ENCODE measurements at places on chromosomes 12 and 14.

GRCh38 chr12:70659077-70659606 is 21.9 kb upstream of the PTPRB start:
- DNase-seq, result no peak

DNA sequence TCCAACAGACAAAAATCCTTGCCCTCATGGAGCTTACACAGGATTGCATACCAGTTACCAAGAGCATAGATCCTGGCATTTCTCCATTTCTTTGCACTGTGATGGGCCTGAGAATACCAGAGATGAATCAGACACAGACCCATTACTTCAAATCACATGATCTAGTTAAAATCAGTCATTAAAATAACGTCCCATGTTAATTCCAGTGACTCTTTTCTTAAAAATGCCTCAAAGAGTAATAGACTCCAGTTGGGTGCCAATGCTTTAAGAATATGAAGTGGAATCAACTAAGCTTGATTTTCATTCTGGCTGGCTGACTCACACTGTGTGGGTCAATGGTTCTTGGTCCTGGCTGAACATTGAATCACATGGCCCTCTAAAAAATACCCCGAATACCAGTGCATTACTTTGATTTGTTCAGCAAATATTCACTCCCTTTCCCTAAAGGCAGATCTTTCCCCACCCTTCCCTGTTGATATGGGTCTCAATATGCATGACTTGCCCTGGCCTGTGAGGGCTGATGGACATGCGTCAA is 11.0 kb downstream of the ASB2 start:
- no peak for DNase-seq

- no peak for DNase-seq
Observed at GRCh38 chr12:116325336-116325664, 47.8 kb upstream of the MED13L start.

DNA sequence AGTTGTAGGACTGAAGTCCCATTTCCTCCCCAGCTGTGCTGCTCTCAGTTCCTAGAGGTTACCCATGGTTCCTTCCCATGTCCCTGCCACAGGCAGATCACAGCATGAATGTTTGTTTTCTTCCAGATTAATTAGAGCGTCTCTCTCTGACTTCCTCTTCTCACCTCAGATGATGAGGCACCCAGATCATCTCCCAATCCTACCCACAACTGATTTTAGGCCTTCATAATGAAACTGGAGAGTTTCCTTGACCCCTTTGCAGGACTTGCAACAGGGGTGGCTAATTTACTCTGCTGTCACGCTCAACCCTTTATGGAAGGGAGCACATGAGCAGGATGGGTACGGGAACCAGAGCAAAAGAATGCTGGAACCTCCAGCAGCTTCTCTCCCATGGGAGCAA is 32.1 kb upstream of the TXNRD1 start:
- no peak for DNase-seq

- DNase-seq, result no peak
Observed at GRCh38 chr14:94112513-94113063, 2.1 kb downstream of the IFI27 start.

GRCh38 chr12:49366652-49367380 is 446 bp upstream of the SPATS2 start:
- DNase-seq, result peak; percentile 64

DNA sequence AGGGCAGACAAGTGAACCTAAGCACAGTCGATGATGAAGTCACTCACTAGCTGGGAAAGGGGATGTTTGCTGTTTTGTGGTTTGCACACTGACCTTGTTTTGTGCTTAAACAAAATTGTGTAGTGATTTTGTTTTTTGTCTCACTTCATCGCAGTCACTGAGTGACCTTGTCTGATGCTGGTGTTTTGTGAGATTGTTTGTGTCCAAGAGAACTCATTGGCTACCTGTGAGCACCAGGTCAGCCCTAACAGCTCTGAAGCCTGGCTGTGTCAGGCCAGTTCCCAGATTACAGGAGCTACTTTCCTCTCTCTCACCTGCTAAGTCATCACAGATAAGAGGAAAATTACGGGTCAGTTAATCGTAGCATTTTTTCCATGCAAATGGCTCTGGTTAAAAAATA is 3.9 kb upstream of the ESYT1 start:
- no peak for DNase-seq

DNA sequence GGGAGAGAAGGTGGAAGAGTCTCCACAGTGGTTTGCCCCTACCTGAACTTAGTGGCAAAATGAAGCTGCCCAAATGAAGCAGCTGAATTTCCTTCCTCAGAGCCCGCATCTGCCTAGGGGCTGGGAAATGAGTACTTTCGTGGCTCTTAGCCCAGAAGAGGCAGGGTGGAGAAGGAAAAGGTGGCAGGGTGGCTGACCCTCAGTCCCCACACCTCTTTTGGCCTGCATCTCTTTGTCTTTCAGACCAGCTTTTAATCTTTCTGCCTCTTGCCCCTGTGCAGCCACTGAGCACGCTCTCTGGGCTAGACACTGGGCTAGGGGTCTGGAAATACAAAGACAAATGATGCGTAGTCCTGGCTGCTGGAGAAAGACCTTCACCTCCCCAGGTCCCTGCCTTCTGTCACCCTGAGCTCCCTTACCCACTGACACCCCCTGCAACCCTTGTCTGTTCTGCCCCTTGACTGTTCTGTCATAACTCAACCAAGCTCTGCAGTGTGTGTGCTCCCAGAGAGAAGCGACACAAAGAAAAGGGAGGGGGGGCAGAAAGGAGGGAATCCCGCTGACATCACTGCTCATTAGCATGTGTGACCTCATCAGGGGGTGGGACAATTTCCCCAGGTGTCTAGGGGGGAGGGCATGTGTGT is 371 bp upstream of the REM2 start:
- DNase-seq, result peak; percentile 15

DNA sequence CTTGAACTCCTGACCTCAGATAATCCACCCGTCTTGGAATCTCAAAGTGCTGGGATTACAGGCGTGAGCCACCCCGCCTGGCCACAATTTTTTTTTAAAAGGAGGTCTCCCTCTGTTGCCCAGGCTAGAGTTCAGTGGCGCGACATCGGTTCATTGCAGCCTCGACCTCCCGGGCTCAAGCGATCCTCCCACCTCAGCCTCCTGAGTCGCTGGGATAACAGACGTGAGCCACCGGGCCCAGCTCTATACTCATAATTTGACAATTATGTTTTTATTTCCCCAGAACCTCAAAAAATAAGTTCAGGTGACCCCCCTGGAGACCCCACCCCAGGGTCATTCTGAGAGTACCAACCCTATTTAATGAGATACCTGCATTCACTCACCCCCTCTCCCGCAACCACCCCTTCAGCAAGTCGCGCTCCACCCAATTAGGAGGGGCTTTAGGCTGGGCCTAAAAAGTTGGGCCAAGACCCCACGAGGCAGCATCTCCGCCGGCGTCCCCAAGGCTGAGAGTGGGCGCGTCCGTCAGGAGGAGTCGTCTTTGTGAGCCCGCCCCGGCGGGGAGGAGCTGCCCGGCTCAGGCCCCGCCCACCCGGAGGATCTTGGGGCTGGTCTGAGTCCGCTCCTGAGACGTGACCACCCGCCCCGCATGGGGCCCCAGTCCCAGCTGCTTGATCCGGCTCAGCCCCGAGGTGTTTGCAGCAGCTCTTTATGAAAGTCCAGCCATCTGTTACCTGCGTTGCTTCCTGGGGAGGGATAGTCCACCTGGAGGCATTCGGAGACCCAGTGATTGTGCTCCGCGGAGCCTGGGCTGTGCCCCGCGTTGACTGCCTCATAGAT is at the start of gene ANKRD33:
TSS of gene ANKRD33 (plus strand) at position 628 of the 840 bp plus-strand sequence. CDS start at position 712, 84 bp downstream.
- no peak for DNase-seq

DNA sequence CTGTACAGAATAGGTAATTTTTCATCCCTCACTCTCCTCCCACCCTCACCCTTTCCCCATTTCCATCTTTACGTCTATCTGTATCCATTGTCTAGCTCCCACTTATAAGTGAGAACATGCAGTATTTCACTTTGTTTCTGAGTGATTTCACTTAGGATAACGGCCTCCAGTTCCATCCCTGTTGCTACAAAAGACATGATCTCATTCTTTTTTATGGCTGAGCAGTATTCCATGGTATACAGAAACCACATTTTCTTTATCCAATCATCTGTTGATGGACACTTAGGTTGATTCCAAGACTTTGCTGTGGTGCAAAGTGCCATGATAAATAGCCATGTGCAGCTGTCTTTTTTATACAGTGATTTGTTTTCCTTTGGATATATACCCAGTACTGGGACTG is 16.4 kb downstream of the EEA1 start:
- DNase-seq, result no peak

DNA sequence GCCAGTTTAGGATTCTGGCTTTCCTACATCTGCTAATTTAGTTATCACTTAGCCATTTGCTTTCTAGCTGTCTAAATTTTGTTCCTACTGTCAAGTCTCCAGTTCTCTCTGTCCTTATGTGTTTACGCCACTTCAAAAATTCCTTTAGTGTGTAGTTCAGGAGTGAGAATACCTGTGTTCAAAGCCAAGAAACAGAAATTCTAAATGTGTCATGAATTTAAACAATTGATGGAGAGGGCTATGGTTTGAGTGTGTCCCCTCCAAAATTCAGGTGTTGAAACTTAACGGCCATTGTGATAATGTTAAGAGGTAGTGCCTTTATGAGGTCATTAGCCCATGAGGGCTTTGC is 11.4 kb upstream of the CATSPERB start:
- DNase-seq, result no peak

DNA sequence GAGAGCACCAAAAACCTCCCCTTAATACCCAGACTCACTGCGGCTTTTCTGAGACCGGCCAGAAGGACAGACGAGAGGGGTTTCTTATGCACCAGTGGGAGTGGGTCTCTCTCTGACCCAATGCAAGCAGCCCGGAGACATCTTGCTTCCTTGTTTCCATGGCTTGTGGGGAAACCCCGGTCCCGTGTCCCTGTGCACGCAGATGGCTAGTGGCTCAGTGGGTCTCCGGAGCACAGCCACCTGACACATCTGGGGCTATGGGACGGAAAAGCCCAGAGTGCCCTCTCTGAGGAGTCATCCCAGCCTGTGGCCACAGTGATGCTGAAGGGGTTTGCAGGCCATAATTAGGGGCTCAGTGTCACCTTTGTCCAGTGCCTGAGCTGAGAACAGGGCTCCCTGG is 197.6 kb downstream of the PHETA1 start:
- DNase-seq, result no peak

GRCh38 chr12:3473844-3474243 is 17.2 kb upstream of the PRMT8 start:
- no peak for DNase-seq

DNA sequence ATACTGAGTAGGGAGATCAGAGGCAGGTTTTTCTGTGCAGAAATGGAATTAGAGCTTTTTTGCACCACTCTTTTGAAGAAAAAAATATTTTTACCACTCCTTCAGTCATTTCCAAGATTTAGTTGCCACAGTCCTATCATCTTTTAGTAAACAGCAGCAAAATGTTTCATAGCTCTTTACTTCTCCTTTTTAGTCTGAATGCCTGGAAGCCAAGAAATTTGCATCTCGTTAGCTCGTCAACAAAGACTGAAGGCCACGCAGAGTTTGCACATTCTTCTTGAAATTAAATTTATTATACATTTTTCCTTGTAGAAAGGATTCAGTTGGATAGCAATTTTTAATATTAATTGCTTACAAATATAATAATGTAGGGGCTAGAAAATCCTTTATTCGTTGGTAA is 544.5 kb upstream of the ATP2B1 start:
- no peak for DNase-seq

- DNase-seq, result no peak
Observed at GRCh38 chr14:101505236-101505970, 55.9 kb upstream of the DIO3 start.

DNA sequence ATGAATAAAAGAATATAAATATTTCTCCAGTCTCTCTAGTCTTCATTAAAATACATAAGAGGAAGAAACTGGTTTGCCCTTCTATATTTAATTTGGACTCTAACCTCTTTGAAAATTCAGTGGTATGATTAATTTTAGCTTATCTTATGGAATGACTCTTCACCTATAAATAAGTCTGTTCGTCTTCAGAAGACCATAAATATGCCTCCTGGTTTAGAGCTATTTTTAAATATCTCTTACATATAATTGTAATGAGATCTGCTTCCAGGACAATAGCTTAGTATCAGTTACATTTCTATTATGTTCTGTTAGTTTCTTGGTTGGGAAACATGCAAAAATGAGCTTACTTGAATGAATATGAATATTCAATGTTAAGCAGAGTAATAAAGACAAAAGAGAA is 257.5 kb upstream of the HMGA2 start:
- no peak for DNase-seq

- DNase-seq, result no peak
Observed at GRCh38 chr12:86293682-86294240, 37.6 kb upstream of the MGAT4C start.

GRCh38 chr12:68028647-68029046 is 39.4 kb downstream of the IFNG-AS1 start:
- DNase-seq, result no peak

GRCh38 chr14:104349950-104350349 is 211.6 kb downstream of the KIF26A start:
- no peak for DNase-seq

DNA sequence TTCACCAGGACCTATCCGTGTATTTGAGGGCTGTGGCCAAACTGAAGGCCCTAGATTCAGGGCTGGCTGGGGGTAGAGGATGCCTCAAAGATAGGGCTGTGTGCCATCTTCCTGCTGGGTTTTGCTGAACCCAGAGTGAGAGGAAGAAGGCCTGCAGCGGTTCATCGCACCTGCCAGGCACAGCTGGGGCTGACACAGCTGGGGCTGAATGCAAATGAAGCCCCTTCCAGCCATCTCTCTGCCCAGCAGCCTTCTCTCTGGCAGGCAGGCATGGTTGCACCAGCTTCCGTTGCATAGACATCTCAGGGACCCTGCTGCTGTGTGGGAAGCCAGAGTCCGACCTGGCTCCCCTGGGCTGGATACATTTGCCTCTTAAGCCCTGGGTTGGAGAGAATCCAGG is 152.4 kb downstream of the TSPAN9 start:
- DNase-seq, result no peak

DNA sequence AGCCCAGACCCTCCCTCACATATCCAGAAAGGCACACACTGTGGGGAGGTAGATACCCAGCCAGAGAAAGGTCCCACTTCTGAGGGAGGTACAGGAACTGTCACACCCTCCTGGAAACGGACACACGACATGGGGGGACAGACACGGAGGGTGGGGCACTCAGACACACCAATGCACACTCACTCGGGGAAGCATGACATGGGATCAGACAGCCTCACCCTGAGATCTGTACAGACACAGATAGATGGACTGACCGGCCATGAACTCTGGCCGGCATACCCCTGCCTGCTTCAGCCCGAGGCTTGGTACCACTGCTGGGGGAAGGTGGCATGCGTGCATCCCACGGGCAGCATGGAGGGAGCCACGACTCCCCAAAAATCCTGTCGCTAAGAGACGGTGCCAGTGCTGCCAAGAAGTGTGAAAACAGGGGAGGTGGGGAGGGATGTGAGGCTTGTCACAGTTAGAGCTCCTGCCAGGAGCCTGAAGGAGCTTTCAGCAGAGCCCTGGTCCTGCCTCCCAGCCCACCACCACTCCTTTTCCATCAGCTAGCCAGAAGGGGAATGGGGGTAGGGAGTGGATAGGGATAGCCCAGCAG is 571 bp downstream of the CPNE6 start:
- DNase-seq, result no peak
